Activated T-cell treated with anti-CD3 and anti-CD28 coated beads for 4 hours (primary cell): ENCODE measurements at places on chromosomes 7 and 10.

DNA sequence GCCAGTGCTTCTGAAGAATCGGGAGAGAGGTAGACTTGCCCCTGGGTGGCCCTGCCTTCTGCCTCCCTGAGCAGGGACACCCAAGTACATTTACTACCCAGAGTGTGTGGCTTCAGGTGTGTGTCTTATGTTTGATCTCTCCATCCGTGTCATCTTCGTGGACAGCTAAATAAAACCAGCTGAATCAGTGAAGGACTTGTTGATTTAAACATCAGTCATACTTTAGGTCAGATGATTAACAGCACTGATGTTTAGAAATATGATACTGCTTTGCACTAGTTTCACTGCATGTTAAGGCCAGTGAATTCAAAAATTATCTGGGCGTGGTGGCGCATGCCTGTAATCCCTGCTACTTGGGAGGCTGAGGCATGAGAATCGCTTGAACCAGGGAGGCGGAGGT is 4.0 kb downstream of the MTG1 start:
- DNase-seq = no peak

- no peak for DNase-seq
Observed at GRCh38 chr10:3471927-3472286, 299.3 kb upstream of the PITRM1 start.

GRCh38 chr7:116511552-116512519 is 12.3 kb downstream of the CAV2 start:
- no peak for DNase-seq

- DNase-seq = no peak
Observed at GRCh38 chr7:26858735-26859134, 5.7 kb downstream of the SKAP2 start.
